Heart right ventricle (tissue), 16 donors: ENCODE measurements at places on chromosomes 3 and 15. TPM values are rescaled to one million over a fixed set of nuclear protein-coding genes. Genes with fewer than 3 reads are reported as not detected.

Gene MB21D2
- polyA plus RNA-seq: 0.80 TPM

Gene SERPINI1
- polyA plus RNA-seq: 9.4 TPM

DNA sequence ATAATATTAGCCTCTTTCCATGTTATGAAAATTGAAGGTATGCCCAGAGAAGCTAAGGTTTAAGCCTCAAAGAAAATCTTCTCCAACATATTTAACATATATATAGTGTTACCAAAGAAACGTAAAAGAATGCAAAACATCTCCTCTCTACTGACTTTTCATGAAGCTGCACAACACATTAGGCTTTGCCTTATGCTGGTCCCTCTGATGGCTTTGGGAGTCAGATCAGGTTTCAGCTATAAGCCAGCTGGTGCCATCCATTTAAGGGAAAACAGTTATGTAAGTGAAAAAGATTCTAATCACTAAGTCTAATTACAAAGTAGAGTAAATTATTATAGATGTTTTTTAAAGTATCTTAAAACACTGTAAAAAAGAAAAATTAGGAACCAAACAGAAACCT is 410.5 kb downstream of the LSAMP start:
- no peak for DNase-seq

GRCh38 chr15:63385911-63386531 is 4.4 kb upstream of the CA12 start:
- no peak for DNase-seq

- peak; percentile 7 for DNase-seq
Observed at GRCh38 chr3:115912372-115912771, 289.1 kb downstream of the GAP43 start.

GRCh38 chr3:42639192-42639591 is 14.3 kb upstream of the ZBTB47 start:
- DNase-seq: no peak

- DNase-seq: no peak
Observed at GRCh38 chr3:177133860-177134815, 63.1 kb downstream of the TBL1XR1 start.

- no peak for DNase-seq
Observed at GRCh38 chr3:133568294-133569014, 5.0 kb upstream of the CDV3 start.

DNA sequence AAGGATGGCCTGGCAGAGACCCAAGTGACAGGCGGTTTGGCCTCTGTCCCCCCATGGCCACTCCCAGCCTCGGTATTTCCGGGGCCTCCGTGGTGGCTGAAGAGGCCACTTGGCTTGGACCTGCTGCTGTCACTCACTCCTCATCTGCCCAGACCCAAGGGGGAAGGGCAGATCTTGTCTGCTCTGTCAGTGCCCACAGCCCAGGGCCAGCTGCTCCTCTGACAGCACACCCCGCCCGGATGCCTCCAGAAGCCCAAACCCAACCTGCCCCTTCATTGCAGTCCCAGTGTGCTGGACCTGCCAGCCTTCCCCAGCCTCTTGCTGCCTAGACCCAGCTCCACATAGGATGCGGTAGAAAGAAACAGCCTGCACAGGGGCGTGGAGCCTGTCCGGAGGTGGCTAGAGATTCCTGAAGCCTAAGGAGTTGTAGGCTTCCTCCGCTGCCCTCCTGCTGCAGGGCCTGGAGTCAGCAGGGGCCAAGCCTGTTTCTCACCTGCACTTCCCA is 52.0 kb downstream of the MAGEF1 start:
- no peak for DNase-seq

DNA sequence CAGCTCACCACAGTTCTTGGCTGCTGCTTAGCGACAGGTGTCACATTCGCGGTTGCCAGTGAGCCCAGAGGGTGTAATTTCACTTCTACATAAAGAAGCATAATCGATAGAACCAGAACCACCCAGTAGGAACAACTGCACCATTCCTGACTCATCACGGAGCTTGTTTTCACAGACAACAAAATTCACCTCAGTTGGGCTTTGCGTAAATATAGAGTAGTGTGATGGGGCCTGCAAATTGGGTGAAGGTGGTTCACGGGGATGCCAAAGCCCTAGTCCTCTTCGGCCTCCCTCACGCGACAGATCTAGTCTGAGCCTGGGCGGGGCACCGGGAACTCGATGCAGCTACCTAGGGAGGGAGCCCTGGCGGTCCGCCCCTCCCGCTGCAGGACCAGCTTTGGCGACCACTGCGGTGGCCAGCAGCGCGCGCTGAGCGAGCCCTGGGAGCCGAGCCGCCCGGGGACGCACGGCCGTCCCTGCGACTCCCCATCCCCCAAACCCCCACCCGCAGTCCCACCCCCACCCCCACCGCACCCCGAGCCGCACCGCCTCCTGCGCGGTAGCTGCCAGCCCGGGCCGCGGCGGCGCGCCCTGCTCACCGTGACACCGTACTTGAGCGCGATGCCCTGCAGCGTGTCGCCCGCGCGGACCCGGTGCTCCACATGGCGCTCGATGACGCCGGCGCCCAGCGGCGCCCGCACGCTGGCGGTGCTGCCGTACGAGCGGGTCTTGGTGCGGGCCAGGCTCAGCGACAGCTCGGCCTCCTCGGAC is 519 bp downstream of the LYSMD2 start:
- peak; percentile 26 for DNase-seq

GRCh38 chr15:79883579-79884203 is 13.1 kb downstream of the MTHFS start:
- no peak for DNase-seq

DNA sequence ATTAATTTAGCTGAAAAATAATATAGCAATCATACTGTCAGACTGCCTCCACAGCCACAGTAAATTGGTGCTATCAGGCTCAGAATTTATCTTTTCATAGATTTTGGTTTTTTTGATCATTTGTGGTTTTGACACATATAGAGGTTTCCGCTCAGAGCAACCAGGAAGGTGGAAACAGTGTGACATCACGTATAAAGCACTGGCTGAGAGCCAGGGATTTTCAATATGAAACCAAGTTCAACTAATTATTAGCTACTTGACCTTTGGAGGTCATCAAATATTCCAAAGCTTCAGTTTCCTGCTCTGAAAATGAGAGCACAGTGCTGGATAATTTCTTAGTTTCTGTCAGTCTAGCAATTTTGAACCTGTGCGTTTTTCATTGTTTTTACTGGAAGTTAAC is 433.8 kb upstream of the SUCLG2 start:
- no peak for DNase-seq
